Hematopoietic multipotent progenitor cell (in vitro differentiated cells): ENCODE measurements at places on chromosomes 12 and 14.

DNA sequence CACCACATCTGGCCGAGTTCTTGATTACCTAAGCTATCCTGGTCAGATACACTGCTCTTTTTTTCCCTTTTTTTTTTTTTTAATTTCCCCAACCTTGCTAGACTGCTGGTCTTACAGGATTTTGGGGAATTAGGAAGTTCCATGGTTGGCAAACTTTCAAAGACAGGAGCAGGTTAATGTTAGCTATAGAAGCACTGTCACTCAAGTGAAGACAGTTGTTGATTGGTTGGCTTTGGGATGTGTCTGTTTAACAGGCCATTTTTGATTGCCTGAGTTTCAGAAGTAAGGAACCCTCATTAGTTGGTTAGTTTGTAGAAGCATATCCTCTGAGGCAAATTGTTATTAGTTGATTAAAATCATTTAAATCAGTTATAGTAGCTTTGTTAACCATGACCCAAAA lies 36.8 kb downstream of the RAP1B start:
- DNase-seq: no peak

- no peak for DNase-seq
Measured at GRCh38 chr14:100710826-100711462, 15.7 kb upstream of the DLK1 start.

- no peak for DNase-seq
Measured at GRCh38 chr14:54935100-54935499, 32.5 kb upstream of the GCH1 start.

DNA sequence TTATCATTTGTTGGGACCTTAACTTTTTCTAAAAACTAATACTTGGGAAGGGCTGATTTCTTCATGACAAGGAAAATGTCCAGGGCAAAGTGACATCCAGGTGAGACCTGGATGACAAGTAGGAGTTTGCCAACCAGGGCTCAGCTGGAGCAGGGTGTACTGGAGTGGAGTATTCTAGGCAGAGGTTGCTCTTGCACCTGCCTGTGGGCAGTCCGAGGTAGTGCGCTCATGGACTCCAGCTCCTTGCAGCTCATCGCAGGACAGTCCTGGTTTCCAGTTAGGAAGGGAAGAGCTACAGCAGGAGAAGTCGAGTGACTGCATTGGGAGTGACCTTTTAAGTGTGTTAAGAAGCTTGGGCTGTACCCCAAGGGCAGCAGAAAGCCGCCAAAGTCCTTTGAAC lies 175.9 kb downstream of the PELI2 start:
- no peak for DNase-seq

- DNase-seq: no peak
Measured at GRCh38 chr14:23164250-23164649, 19.2 kb downstream of the SLC7A8 start.

GRCh38 chr14:32977913-32978312 lies 39.2 kb downstream of the NPAS3 start:
- DNase-seq: no peak

- no peak for DNase-seq
Measured at GRCh38 chr12:47820631-47821345, 1.1 kb upstream of the HDAC7 start.

DNA sequence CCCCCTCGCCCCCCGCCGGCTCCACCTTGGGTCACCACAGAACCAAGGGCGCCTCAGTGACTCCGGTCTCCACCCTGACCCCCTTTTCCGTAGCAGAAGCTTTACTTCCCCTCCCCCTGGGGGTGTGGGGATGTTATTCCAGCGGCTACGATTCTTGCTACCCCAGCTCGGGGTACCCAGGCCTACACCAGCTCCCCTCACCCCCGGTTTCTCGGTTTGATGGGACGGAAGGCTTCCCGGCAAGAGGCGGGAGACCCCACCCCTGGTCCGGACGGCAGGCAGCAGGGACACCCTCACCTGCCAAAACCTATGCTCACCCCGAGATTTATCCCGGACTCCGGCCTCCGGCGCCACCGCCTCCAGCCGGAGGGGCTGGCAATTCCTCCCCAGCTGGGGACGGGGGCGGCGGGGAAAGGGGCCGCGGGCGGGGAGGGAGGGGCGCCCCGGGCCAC lies 619 bp downstream of the RAB15 start:
- no peak for DNase-seq

DNA sequence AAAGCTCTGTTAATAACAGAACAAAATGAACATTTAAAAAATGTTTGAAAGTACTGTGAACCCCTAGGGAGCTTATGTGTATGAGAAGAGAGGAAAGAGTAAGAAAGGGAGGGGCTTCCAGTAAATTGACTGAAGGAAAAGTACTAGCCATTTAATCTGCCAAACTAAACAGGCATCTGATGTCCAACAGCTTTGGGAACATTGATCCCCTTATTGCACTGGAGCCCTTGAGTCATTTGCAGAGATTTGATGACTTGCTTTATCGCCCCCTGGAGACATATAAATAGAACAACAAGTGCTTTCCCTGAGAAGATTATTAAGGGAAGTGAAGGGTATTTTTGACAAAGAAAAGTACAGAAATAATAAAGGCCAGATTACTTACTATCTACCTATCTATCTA lies 319.3 kb upstream of the NOVA1 start:
- no peak for DNase-seq

- DNase-seq: no peak
Measured at GRCh38 chr14:81771651-81772275, 238.1 kb upstream of the SEL1L start.

DNA sequence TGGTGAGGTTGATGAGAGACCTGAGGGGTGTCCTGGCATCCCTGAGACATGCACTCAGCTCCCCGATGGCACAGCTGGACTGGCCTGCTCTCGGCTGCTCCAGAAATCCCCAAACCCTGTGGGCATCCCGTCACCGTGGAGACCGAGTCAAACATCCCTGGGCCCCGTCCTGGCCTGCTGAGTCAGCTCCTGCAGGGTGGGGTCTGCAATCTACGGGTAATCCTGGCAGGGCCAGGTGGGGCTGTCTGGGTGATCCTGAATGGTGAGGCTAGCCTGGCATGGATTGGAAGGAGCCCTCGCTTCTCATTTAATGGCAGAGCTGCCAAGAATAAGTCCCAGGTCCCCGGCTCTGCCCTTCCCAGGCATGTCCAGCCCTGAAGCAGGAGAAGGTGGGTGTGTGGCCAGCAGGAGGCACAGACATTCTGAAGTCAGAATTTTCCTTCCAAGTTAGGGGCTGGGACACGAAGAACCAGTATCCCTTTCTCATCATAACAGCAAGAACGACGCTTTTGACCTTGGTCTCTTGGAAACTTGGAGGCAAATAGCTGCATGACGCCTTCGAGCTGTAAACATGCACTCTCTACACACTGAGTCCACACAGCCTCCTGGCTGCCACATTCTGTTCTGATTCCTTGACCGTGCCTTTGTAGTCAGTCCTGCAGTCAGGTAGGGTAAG lies 17.7 kb upstream of the SERPINA4 start:
- DNase-seq: no peak

DNA sequence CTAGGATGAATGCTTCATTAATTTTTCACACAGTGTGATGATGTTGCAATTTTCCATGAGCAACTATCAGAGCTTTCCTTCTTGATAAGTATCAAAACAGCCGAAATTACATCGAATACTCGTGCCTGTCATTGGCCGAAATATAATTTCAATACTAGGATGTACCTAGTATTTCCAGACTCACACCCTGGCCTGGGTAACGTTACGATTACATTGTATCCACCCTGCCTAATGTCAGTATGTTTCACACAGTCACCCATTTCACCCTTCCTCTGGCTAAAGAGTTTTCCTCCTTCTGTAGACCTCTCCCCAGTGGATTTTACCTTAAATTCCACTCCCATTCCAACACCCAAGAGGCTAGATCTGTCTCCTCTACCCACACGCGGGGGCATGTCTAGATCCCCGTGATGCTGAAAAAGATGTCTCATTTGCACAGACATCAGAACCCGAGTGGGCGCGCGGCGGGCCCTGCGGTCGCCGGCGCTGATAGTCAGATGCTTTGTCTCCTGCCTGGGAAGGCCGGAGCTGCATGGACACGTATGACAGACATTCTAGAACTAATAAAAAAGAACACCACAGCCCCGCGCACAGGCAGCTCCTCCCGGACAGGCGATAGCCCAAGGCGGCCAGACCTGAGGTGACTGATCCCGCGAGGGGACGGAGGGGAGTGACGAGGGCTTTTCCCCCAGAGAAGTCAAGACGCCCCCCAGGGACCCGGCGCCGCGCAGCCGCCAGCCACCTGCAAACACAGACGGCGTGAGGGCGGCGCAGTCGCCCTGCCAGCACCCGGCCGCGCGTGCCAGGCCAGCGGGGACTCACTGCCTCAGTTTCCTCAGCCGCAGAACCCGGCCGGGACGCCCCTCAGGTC lies 723 bp downstream of the KIF21A start:
- DNase-seq: no peak

GRCh38 chr12:26744697-26745440 lies 88.1 kb downstream of the ITPR2 start:
- no peak for DNase-seq

DNA sequence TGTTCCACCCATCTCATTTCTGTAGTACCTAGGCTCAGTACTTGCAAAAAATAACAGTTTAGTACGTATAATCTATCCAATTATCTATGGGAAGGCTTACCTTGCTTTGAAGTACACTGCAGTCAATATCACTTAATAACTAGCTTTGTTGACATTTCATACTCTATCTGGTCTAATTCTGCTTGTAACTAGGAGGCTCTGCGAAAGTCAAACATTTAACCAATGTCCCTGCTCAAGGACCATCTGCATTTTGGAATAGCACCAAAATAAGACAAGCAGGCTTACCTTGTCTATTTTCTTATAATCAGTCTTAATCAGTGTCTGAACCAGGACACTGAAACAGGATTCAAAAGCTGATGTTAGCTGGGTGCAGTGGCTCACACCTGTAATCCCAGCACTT lies 39.9 kb downstream of the SLC25A47 start:
- no peak for DNase-seq

GRCh38 chr12:112096070-112096469 lies 12.5 kb downstream of the NAA25 start:
- no peak for DNase-seq

DNA sequence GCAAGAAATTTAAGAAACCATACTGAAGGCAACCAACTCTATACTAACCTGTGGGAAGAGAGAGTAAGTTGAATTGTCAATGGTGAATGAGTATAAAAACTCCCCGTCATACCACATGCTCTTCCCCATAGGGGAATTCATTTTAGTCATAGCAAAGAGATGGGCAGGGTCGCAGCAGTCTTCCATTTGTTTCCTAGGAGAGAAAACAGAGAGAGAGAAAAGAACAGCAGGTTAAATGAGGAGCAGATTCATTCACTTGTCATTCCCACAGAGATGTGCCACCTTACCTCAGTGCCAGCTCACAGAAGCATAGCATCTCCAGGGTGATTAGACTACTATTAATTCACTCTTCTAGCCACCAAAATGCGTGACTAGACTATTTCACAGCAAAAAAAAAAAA lies 47.4 kb downstream of the ST8SIA1 start:
- DNase-seq: no peak

- no peak for DNase-seq
Measured at GRCh38 chr12:59113831-59114615, 193.7 kb upstream of the LRIG3 start.

GRCh38 chr14:100988956-100989355 lies 85.4 kb upstream of the RTL1 start:
- no peak for DNase-seq

DNA sequence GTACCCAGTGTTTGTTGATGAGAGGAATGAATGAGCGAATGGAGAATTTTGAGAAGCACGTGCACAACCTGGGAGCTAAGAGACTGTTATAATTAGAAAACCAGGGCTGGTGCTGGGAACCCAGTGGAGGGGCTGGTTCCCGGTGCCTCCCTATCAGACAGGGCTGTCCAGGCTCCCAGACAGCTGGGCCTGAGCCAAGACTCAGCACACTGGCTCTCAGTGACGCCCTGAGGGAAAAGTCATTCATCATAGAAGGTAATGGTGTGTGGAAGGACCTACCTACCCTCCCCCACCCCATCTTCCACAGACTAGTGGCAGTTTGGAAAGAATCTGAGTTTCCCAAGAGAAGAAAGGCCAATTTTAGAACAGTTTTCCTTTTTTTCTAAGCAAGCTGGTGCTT lies 34.7 kb downstream of the KCNA5 start:
- no peak for DNase-seq

DNA sequence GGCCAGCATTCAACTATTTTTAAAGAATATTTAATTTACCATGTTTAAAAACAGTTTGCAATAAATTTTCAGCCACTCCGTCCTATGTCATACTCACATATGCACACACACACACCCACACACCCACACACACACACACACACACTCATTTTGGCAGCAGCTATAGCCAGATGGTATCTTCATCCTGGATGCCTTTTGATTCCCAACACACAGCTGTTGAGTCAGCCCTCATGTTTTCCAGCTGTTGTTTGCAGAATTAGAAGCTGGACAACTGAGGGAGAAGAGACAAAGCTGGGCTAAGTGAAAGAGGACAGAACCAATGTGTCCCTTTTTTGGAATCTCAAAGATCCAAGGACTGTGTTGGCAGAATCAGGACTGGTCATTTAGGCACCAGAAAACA lies 80.0 kb upstream of the EGLN3 start:
- DNase-seq: no peak

GRCh38 chr12:71938728-71939385 lies at the start of gene TPH2:
TPH2 (plus strand) TSS chr12:71938845; CDS start chr12:71938987, 142 bp downstream.
- no peak for DNase-seq
